OCI-LY7 (cell line): ENCODE measurements at places on chromosomes 7 and 10. TPM values are rescaled to one million over a fixed set of nuclear protein-coding genes. Genes with fewer than 3 reads are reported as not detected.

The IGFBP1 gene
- not detected in 2 replicates for total RNA-seq

The ZNF804B gene
- total RNA-seq: not detected in 2 replicates

The FRG2B gene
- total RNA-seq: not detected in 2 replicates

The CCDC146 gene
- total RNA-seq: 3.0 and 4.4 TPM in 2 replicates

The UFSP1 gene
- total RNA-seq: 3.3 and 3.8 TPM in 2 replicates

The SLC26A4 gene
- total RNA-seq: 0.27 TPM in 1 of 2 replicates, not detected in the other

The ZNF736 gene
- 88.6 and 90.2 TPM in 2 replicates for total RNA-seq
